ENCODE measurements at places on chromosomes 2 and 18.

- no peak for DNase-seq
These were observed 16.5 kb downstream of the FBXO15 start for GRCh38 chr18:74131124-74131523.

DNA sequence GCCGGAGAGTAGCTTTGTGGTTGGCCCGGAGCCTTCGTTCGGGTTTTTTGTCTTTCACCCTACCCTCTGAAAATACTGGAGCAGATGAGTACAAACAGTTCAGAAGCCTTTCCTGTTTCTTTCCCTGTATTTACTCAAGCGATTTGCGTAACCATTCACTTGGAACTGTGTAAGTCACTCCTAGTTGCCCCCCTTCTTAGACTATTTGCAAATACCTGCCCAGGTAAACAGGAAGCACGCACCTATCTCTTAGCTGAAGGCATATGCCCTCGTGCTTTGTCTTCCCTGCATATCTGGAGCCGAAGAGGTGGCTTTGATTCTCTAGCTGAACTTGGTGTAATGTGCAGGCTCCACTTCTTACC lies 1.4 kb downstream of the KCNS3 start:
- no peak for DNase-seq

GRCh38 chr2:168343586-168343985 lies 96.2 kb upstream of the STK39 start:
- no peak for DNase-seq

DNA sequence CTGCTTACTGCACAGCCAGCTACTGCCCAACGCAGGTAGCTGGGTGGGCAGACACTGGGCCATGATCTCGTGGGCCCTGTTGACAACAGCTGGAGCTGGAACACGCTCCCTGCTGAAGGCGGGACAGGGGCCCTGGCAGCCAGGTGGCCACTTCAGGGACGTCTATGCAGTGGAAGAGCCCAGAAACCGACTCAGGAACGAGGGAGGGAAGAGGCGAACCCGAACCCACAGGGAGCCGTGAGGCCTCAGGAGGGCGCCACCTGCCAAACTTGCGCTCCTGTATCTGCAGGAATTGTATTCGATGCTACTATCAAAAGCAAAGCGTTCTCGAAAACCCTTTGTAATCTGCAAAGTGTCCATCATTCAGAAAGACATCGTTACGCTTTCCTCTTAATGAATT lies 198.4 kb downstream of the EIPR1 start:
- no peak for DNase-seq

DNA sequence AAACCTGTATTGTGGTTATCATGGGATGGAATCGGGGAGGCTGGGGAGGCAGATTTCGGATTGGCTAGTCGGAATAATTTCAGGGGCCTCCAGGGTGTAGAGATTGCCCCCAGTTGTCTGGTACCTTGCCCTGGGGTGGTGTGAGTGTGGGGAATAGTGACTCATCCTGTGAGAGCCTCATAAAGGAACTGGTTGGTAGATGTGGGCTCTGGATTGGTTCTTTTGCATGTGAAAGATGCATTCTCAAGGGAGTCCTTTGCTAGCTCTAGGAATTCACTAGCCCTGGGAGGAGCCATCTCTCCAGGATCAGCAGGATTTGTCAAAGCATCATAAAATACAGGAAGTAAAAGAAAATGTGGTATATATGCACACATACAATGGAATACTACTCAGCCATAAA lies 331.6 kb downstream of the SETBP1 start:
- no peak for DNase-seq

DNA sequence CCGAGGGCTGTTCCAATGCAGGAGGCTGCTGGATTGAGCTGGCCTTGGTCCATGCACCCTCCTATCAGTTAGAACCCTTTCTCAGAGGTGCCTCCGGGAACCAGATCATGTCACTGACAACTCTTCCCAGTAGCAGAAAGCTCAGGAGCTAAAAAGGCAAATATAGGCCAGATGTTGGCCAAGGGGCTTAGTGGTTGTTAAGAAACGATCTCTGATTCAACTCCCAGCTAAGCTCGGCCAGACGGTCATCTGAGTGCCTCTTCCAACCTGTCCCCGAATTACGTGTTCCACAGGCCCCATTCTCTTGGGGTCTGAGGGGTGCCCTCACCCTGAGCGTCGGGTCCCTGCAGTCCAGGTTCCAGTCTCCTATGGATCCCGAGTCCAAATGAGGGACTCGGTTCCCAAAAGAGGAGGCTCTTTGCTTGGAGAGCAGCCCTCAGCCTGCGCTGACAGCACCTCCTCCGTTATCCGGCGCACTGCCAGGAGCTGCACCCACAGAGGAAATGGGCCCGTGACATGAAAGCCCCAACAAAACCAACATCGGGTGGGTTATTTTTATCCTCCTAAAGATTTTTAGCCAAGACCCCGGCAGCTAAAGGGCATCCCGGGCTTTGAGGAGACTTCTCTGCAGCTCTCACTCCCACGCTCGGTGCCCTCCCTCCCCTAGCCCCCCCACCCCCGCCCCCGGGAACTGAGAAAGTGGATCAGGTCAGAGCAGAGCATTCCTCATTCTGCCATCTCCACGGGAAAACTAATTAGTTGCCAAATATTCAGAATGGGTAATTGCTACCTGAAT lies 106.6 kb upstream of the ID2 start:
- no peak for DNase-seq

DNA sequence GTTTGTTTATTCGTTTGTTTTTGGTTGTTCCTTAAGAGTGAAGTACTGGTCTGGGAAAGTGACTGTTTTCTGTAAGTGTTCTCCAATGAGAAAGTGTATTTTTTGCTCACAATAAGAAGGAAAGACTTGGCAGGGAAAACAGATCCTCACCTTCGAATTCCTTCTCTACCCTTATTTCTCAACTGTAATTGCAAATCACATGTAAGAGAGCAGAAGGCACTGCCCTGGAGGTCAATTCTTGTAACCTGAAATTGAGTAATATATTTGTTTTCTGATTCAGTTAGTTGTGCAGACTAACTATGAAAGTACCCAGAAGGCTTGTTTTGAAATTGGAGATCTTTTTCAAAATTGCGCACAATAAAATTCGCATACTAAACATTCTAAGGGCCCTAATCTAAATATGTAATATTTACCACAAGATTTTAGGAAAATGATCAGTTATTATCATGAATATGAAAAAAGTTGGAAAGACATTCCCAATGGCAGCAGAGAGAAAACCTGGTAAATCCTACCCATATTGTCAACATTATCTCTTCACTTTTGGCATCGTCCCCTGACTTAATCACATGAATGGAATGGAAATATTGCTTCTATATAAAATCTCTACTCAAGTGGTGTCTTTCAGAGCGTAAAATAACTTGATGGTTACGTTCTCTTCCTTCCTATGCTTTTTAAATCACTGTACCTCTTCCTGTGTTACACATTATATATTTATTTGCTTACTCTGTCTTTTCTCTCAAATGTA lies 24.1 kb downstream of the TFPI start:
- DNase-seq, result no peak

- no peak for DNase-seq
These were observed 35.8 kb upstream of the CACNB4 start for GRCh38 chr2:152134488-152135280.

- no peak for DNase-seq
These were observed 62.1 kb downstream of the MEX3C start for GRCh38 chr18:51135364-51135763.

DNA sequence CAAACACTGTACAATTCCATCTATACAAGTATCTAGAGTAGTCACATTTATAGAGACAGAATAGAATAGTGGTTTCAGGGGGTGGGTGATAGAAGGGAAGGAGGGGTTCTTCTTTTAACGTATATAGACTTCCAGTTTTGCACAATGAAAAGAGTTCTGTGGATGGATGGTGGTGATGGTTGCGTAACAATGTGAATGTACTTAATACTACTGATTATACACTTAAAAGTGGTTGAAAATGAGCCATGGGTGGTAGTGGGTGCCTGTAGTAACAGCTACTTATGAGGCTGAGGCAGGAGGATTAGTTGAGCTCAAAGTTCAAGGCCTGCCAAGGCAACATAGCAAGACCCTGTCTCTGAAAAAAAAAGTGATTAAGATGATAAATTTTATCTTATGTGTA lies 85.8 kb downstream of the SETBP1 start:
- no peak for DNase-seq

- DNase-seq, result peak; percentile 69
These were observed 867.9 kb upstream of the POU3F3 start for GRCh38 chr2:103986001-103986400.

- peak; percentile 71 for DNase-seq
These were observed 229.2 kb downstream of the SEPTIN10 start for GRCh38 chr2:109384308-109385271.

GRCh38 chr18:27520401-27520800 lies 335.3 kb upstream of the CHST9 start:
- DNase-seq, result no peak

GRCh38 chr18:54774423-54774822 lies 53.9 kb upstream of the RAB27B start:
- DNase-seq, result no peak

- no peak for DNase-seq
These were observed 4.2 kb downstream of the ADCY3 start for GRCh38 chr2:24915796-24916195.

- no peak for DNase-seq
These were observed 4.4 kb upstream of the ACTG2 start for GRCh38 chr2:73888388-73888787.

DNA sequence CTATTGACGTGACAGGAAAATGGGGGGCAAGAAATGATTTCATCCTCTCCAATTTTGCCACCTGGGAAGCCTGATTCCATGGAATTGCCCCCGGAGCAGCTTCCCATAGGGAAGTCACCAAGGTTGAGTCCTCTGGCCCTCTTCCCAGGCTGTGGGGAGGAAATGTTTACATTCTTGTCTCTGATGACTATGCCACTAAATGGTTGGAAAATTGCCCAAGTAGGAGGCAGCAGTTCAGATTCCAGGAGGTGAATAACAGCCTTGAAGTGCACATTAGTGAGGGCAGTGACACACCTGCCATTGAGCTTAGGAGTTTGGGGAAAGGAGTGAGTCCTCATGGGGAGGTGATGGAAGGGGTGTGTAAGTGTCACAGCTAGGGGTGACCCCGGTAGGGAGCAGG lies 449.2 kb upstream of the DCC start:
- no peak for DNase-seq

DNA sequence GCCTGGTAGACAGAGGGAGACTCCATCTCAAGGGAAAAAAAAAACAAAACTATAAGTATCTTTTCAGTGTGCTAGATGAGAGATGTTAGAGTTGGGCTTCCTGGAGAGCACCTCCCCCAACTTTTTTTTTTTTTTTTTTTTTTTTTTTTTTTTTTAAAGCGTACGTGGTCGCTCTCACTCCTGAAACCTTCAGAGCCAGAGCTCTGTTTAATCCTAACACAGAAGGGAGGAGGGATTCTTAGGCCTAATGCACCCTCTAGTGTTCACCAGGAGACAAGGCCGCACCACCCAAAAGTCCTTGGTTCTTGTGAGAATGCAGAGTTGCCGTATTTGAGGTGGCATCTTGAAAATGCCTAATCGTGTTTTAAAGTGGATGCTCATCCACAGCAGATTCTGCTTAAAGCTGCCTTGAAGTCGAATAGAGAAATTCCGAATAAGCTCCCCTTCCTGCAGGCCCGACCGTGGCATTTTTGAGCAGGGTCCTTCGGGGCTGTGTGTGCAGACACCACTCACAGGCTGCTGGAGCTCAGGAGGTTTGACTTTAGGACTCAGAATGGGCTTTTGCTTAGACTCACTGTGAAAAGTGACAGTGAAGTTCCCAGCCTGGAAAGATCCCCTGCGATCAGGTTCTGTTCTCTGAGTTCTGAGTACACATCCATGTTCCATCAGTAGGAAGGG lies 252.6 kb downstream of the AGAP1 start:
- peak; percentile 57 for DNase-seq

DNA sequence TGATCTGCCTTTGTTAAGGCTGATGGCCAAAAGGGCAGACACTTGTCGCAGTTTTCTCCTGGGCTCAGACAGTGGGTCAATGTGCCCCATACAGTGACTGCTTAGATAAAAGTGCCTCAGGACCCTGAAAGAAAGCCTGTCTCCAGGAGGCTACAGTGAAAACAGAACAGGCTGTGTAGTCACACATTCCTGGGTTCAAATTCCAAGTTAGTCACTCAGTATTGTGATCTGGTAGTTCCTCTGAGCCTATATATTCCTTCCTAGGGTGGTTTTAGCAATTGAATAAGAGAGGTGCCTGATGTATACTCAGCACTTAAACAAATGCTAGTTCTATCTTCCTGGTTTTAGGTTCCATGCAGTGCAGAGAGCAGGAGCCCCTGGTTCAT lies 54.4 kb downstream of the RPL37A start:
- DNase-seq, result no peak

GRCh38 chr2:23036629-23037028 lies 348.4 kb upstream of the KLHL29 start:
- no peak for DNase-seq

DNA sequence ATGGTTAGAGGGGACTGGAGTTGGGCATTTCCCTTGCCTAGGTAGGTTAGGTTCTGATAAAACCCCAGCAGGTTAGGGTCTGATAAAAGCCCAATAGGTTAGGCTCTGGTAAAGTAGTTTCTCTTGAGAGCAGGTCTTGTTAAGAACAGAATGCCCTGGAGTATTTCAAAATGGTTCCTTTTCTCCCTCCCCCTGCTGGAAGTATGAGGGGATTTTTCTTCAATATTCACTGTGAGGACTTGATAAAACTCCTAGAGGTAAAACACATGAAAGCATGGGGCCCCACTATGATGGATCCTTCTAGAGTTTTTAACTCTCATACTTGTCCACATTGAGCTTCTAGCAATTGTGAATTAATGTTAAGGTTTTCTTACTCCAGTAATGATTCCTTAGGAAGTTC lies 27.6 kb downstream of the ANKAR start:
- no peak for DNase-seq

DNA sequence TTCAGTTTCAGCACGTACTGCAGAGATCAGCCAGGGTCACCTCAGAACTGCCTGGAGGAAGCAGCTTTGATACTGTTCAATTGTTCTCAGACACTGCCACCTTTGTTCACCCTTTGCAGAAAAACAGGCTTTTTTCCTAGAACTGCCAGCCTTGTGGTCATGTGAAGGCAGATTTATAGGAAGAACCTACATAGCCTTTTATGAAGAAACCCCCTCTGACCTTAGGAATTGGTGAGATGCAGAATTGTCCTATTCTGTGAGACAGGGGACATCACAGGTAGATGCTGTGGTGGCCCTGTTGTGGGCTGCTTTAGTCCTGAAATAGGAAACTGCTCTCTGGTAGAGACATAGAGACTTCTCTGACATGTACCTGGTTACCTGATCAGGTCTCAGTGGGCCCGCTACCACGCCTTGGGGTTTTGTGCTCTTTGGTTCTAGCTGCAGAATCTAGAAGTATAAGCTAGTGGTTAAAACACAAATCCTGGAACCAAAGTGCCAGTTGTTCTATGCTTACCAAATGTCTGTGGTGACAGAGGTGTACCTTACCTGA lies 206.6 kb downstream of the AGPS start:
- DNase-seq, result no peak

DNA sequence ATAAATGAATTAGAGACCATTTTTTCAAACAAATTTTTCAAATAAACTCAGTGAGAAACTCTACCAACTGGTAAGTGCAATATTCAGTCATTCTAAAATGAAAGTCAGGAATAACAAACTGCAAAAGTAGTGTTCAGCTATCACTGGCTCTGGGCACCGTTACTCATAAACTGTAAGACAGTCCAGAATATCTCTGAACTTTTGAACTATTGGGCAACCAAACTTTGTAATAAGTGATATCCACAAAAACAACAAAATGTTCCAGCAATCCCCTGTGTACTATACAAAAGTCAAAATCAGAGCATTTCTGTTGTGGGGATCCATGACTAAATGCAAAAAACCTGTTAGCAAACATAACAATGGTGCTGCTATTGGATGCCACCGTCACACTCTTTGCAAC lies 56.3 kb downstream of the SLC25A12 start:
- no peak for DNase-seq

GRCh38 chr2:27566628-27567027 lies 16.2 kb upstream of the ZNF512 start:
- DNase-seq, result no peak

GRCh38 chr2:227363756-227364155 lies 15.3 kb downstream of the TM4SF20 start:
- DNase-seq, result no peak

Measured in thyroid gland (tissue), 4 donors.